ENCODE measurements at places on chromosomes 1 and 21. TPM values are rescaled to one million over a fixed set of nuclear protein-coding genes. Genes with fewer than 3 reads are reported as not detected.

Gene CD34
- 50.7 TPM for total RNA-seq

Gene CNST
- 29.8 TPM for total RNA-seq

Gene PTPRF
- 199 TPM for total RNA-seq

Gene POTED
- not detected for total RNA-seq

Gene B3GALT2
- 6.8 TPM for total RNA-seq

GRCh38 chr1:173429471-173430402 lies 47.4 kb upstream of the PRDX6 start:
- H3K27me3 ChIP-seq: no peaks in the 10 kb centered on the region
- no peaks in the 10 kb centered on the region for H3K36me3 ChIP-seq
- peak overlapping the region; percentile 79 for H3K27ac ChIP-seq
- H3K4me1 ChIP-seq: peaks cover 21% of the 10 kb centered on the region
- peak overlapping the region; percentile 14 for H3K4me3 ChIP-seq

DNA sequence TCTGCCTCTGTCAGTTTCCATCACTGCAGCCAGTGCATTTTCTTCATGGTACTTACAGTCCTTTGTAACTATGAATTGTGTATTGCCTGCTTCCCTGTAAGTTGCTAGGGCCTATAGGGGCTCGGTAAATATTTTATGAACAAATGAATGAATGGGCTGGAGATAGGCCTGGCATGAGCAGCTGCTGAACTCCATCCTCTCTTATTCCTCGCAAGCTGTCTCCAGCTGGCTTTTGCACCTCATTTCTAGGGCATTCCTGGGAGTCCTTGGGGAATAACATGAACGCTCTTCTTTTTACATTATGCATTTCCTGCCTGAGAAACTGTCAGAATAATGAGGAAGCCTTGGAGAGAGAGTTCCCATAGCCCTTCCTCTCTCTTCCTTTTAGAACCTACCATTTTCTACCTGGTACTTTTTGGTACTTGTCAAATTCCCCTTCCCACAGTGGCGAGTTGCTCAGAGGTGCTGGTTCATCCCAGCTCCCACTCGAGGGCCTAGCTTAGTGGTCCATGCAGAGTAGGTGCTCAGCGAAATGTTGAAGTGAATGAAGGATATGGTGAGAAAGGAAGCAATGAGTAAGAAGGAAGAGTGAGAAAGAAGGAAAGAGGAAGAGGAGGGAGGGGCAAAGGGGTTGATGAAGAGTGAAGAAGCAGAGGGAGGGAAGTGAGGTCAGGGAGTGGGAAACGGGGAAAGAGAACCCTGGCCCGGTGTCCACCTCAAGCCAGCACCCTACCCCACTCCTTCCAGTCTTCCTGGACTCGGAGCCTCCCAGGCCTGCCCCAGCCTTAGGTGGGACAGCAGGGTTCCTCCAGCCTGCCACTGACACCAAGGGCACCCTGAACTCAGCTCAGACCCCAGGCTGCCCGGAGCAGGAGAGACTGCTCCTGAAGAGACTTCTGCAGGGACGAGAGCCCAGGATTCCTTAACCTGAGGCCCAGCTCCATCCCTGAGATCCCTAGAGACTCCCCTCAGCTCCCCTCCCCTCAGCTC lies 29.6 kb downstream of the KCNC4 start:
- no peak overlapping the region for H3K27ac ChIP-seq
- no peak for DNase-seq
- H3K27me3 ChIP-seq: no peaks in the 10 kb centered on the region
- H3K4me3 ChIP-seq: no peak overlapping the region
- no peaks in the 10 kb centered on the region for H3K36me3 ChIP-seq

GRCh38 chr1:209307846-209308245 lies 275.7 kb upstream of the CAMK1G start:
- H3K36me3 ChIP-seq: no peaks in the 10 kb centered on the region
- H3K4me1 ChIP-seq: no peaks in the 10 kb centered on the region
- no peak overlapping the region for H3K4me3 ChIP-seq
- H3K27ac ChIP-seq: no peak overlapping the region
- no peak for DNase-seq

DNA sequence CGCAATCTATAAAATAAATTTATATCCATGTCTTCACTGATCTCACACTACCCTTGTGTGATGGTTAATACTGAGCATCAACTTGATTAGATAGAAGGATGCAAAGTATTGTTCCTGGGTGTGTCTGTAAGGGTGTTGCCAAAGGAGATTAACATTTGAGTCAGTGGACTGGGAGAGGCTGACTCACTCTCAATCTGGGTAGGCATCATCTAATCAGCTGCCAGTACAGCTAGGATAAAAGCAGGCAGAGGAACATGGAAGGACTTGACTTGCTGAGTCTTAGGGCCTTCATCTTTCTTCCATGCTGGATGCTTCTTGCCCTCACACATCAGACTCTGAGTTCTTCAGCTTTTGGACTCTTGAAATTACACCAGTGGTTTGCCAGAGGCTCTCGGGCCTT lies 615.4 kb downstream of the AGBL4 start:
- no peaks in the 10 kb centered on the region for H3K27me3 ChIP-seq
- DNase-seq: no peak
- no peaks in the 10 kb centered on the region for H3K36me3 ChIP-seq
- no peaks in the 10 kb centered on the region for H3K4me1 ChIP-seq

- H3K4me3 ChIP-seq: no peak overlapping the region
- no peaks in the 10 kb centered on the region for H3K36me3 ChIP-seq
- H3K27me3 ChIP-seq: no peaks in the 10 kb centered on the region
- H3K4me1 ChIP-seq: no peaks in the 10 kb centered on the region
Observed at GRCh38 chr1:31208361-31208945, 31.2 kb downstream of the NKAIN1 start.

- H3K4me3 ChIP-seq: peak overlapping the region; percentile 72
- DNase-seq: no peak
- peaks cover 14% of the 10 kb centered on the region for H3K4me1 ChIP-seq
Observed at GRCh38 chr1:28517649-28517999, 11.8 kb downstream of the RCC1 start.

- peaks cover 7% of the 10 kb centered on the region for H3K4me1 ChIP-seq
- H3K27ac ChIP-seq: no peak overlapping the region
- DNase-seq: no peak
- H3K4me3 ChIP-seq: no peak overlapping the region
- no peaks in the 10 kb centered on the region for H3K27me3 ChIP-seq
- H3K36me3 ChIP-seq: no peaks in the 10 kb centered on the region
Observed at GRCh38 chr21:45419162-45419561, 14.2 kb downstream of the COL18A1 start.

DNA sequence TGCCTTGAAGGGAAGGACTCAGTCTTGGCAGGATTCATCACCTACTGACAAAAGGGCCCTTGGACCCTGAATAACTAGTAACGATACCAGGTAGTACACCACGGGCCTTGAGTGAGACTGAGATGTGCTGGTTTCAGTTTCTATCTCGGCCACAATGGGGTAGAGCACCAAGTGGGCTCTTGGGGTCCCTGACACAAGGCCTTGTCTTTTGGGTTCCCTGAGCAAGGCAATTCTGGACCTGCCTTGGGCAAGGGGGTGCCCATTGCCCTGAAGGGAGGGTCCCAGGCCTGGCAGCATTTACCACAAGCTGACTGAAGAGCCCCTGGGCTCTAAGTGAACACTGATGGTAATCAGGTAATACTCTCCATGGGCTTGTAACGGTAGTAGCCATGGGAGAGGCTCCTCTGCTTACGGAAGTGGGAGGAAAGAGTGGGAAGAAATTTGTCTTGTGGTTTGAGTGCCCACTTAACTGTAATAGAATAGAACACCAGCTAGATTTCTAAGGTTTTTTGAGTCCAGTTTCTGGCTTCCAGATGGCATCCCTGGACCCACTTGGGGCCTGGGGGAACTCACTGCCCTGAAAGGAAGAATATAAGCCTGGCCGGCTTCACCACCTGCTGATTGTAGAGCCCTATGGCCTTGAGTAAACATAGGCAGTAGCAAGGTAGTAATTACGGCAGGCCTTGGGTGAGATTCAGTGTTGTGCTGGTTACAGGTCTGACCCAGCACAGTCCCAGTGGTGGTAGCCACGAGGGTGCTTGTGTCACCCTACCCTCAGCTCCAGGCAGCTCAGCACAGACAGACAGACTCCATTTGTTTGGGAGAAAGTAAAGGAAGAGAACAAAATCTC lies 58.5 kb downstream of the WDR4 start:
- no peak overlapping the region for H3K27ac ChIP-seq
- DNase-seq: no peak
- no peaks in the 10 kb centered on the region for H3K36me3 ChIP-seq
- H3K4me1 ChIP-seq: no peaks in the 10 kb centered on the region
